ENCODE measurements at places on chromosomes 3 and 15. TPM values are rescaled to one million over a fixed set of nuclear protein-coding genes. Genes with fewer than 3 reads are reported as not detected.

Gene ZNF860
- total RNA-seq: 0.76 TPM

Gene OR4F6
- total RNA-seq: not detected

Gene PLCH1
- 2.3 TPM for total RNA-seq

DNA sequence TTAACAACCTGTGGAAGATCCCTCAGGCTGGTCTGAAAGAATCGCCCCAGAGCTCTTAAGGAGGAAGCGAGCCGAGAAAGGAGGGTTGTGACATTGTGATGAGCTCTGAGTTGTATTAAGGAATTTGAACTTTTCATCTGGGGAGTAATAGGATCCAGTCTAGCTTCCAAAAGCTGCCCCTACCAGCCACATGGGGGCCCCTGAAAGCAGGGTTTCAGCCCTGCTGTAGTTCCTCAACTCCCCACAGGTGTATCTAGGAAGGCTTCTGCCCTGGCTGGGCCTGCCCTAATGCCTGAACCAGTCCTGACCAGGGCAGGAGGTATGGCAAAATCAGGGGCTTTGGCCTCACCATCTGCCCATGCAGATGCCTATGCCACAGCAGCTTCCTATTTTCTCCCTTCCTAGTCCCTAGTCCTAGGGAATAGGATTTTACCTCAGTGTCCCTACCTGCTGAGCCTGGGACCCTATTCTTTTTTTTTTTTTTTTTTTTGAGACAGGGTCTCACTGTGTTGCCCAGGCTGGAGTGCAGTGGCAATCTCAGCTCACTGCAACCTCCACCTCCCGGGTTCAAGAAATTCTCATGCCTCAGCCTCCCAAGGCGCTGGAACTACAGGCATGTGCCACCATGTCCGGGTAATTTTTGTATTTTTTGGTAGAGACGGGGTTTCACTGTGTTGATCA, 5.0 kb upstream of the AP3S2 start:
- no peak for DNase-seq

GRCh38 chr3:49609815-49610214, 55.5 kb downstream of the BSN start:
- DNase-seq: no peak

Gene PRSS50
- 0.65 TPM for total RNA-seq

DNA sequence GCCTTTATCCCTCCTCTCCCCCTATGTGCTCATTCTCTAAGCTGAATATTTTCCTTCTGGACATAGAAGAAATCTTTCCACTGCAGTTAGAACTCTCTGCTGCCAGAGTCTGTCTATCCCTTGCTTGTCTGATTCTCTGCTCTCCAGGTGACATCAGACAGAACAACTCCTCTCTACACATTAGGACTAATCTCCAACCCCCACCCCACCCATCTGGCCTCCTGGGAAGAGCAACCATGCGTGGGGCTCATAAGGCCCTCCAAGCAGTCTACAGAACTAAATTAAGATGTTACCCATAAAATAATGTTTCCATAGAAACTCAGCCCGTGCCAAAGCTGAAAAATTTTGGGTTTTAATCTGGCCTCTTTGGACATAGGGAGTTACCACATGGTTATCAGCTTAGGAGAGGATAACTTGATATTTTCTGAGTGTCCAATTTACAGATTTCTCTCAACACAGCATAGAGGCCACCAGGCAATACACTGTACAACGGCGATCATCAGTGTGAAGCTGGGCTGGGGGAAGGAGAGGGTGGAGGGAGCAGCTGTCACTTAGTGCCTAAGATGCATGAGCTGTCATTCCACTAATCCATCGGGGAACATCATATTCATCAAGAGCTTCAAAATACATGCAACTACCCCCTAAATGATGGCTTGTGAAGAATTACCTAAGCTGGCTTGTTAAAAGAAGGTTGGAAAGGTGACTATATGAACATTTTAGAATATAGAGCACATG, 199.4 kb downstream of the CLSTN2 start:
- no peak for DNase-seq

DNA sequence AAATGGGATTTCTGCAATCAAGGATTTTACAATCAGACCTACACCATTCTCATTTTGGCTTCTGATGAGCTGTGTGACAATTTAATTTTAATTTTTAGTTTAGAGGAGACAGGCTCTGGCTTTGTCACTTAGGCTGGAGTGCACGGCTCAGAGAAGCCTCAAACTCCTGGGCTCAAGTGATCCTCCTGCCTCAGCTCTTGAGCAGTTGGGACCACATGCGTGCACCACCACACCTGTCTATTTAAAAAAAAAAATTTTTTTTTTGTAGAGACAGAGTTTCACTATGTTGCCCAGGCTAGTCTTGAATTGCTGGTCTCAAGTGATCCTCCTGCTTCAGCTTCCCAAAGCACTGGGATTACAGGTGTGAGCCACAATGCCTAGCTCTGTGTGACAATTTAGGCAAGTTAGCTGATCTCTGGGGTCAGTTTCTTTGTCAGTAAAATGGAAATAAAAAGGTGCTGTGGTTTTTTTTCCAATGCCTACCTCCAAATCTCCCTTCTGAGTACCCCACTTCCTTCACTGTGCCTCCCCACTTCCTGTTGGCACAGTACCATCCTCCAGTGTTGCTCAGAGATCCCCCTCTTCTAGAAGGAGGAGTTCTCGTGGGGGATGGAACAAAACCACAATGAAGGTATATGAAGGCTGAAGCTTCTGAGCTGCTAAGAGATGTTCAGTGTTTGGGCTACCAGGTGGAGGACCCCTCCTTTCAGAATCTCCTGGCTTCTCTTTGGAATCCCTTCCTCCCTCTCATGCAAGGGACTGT, 54.1 kb upstream of the GSK3B start:
- no peak for DNase-seq

GRCh38 chr15:52746162-52746757, 43.9 kb downstream of the ONECUT1 start:
- no peak for DNase-seq
